H9 (cell line): ENCODE measurements at places on chromosomes 12 and 14. TPM values are rescaled to one million over a fixed set of nuclear protein-coding genes. Genes with fewer than 3 reads are reported as not detected.

The GNG2 gene
- total RNA-seq = 7.0 and 7.9 TPM in 2 replicates

DNA sequence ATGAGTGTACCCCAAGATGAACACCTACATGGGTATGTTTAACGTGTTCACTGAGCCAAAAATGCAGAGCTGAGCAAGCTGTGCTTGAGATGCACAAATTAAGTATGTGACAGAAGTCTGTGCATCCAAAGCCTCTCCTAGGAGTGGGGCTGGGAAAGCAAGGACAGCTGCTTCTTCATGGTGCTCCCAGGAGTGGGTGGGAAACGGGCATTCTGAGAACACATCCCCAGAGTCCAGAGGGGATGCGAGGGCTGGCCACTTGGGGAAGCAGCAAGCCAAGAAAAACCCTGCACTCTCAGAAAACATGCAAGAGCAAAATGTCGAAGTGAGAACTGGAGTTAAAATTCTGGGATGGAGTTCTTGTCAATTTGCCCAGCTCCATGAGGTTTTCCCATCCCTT is 414.3 kb downstream of the BCAT1 start:
- no peaks in the 10 kb centered on the region for H3K27me3 ChIP-seq
- no peaks in the 10 kb centered on the region for H3K4me1 ChIP-seq
- H3K27ac ChIP-seq = no peak overlapping the region
- no peak for DNase-seq
- H3K36me3 ChIP-seq = no peaks in the 10 kb centered on the region
- H3K4me3 ChIP-seq = no peak overlapping the region

DNA sequence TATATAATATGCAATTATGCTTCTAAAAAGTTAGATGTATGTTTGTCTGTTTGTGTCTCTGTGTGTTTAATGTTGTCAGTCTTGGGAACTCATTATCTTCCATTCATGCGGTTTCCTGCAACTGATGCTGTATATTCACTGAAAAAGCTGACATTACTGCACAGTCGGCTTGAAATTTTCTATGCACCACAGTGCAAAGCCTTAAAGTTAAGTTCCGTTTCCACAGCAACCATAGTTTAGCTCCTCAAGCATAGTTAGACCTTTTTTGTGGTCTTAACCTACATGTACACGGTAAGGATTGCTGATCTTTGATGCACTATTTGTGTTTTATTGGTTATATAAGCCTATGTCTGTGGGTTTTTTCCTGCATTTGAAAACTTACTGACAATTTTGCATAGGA is 309.4 kb downstream of the KCNC2 start:
- DNase-seq = no peak
- no peaks in the 10 kb centered on the region for H3K27me3 ChIP-seq
- no peaks in the 10 kb centered on the region for H3K4me1 ChIP-seq
- no peak overlapping the region for H3K27ac ChIP-seq

DNA sequence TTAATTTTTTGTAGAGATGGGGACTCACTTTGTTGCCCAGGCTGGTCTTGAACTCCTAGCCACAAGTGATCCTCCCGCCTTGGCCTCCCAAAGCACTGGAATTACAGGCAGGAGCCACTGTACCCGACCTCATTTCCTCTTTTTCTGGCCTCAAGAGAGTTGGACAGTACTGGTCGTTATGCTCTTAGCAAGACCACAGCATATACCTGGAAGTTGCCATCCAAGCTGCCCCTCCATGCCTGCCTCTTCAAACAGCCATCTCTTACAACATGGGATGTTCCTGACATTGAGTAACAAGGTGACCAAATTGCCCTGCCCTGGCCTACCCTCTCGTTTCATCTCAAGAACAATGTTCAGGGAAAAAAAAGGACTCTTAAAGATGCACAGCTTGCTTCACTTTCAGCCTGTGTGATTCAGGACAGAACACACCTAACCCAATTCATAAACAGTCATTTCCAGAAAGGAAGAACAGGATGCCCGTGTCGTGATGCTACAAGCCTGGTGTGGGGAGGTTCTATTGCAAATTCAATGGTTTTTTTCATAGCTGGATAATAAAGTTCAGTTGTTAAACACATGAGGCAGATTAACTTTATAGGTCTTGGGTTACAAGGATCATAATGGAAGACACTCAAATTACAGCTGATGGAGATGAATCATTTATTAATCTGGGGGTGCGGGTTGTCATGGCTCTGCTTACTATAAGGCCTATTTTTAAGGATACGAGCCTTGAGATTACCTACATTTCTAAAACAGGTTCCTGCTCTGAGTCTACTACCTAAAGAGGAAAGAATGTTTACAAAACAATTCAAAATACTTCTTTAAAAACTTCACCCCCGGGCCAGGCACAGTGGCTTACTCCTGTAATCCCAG is 11.9 kb downstream of the GLTP start:
- H3K27me3 ChIP-seq = no peaks in the 10 kb centered on the region
- H3K36me3 ChIP-seq = no peaks in the 10 kb centered on the region
- no peak overlapping the region for H3K4me3 ChIP-seq
- peaks cover 4% of the 10 kb centered on the region for H3K4me1 ChIP-seq
- no peak for DNase-seq
- H3K27ac ChIP-seq = no peak overlapping the region
